Left ventricle myocardium inferior (tissue), 1 donor: ENCODE measurements at places on chromosomes 16 and 17. TPM values are rescaled to one million over a fixed set of nuclear protein-coding genes. Genes with fewer than 3 reads are reported as not detected.

DNA sequence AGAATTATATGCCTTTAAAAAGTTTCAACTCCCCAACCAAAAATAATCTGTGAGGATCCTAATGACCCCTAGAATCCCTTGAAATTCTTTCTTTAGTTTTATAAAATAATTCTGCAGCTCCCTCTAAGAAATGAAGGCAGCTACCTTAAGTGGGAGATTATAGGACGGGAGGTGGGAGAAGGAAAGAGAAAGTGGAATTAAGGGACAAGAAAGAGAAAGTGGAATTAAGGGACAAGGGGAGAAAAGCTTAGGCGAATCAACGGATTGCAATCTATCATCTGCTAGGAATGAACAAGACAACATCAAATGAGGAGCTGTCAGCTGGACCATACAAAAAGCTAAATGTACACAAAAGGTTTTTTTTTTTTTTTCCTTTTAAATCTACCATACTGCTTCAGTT, 262.0 kb downstream of the ZFHX3 start:
- no peak for DNase-seq
- peaks cover 16% of the 10 kb centered on the region for H3K4me1 ChIP-seq
- peak overlapping the region; percentile 62 for H3K27ac ChIP-seq
- H3K4me3 ChIP-seq = peak overlapping the region; percentile 24
- peaks cover 14% of the 10 kb centered on the region for H3K36me3 ChIP-seq

GRCh38 chr16:87809150-87809902, 43.5 kb upstream of the KLHDC4 start:
- H3K36me3 ChIP-seq = no peaks in the 10 kb centered on the region
- H3K27me3 ChIP-seq = peaks cover 28% of the 10 kb centered on the region
- H3K27ac ChIP-seq = no peak overlapping the region
- peaks cover 17% of the 10 kb centered on the region for H3K4me1 ChIP-seq

DNA sequence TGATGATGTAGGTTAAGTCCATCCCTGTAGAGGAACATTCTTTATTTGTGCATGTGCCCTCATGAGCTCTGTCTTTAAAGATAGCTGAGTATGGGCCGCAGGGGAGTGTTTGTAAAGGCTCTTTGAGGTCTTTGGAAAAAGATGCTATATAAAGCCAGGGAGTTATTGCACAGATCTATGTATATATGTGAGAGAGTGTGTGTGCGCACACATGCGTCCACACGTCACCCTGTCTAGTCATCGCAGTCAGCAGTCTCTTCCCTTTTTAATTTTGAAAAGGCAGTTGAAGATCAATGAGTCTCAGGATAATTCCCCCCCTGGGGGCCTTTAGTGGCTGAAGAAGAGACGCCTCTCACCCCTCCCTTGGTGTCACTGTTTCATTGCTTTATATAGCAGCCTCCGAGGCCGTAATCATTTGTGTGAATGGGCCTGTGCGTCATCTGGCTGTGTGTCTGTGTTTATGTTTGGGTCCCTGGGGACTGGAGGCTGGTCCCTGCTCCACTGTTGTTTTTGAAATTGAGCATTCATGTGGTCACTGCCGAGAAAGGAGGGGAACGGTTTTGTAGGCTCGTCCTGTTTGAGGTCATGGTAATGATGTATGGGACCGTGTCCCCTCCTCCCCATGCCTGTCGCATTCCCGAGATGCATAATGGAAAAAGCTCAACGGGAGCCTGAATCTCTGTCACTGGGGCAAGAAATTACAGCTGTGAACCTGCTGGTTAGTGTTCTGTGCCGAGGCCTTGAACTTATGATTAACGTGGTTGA, 143.9 kb downstream of the SNX29 start:
- H3K36me3 ChIP-seq = no peaks in the 10 kb centered on the region
- peak; percentile 46 for DNase-seq
- H3K27me3 ChIP-seq = no peaks in the 10 kb centered on the region
- H3K4me1 ChIP-seq = peaks cover 29% of the 10 kb centered on the region
- H3K4me3 ChIP-seq = peak overlapping the region; percentile 6

UNC13D gene
- total RNA-seq = 13.3 TPM

CRISPLD2 gene
- 12.8 TPM for total RNA-seq
